Upper lobe of right lung (tissue), 1 donor: ENCODE measurements at places on chromosomes 16 and 17.
A peak's percentile ranks its signal among the peaks of the same experiment; 100 is the strongest.

GRCh38 chr17:67165201-67165600 lies 79.8 kb downstream of the HELZ start:
- DNase-seq = no peak

DNA sequence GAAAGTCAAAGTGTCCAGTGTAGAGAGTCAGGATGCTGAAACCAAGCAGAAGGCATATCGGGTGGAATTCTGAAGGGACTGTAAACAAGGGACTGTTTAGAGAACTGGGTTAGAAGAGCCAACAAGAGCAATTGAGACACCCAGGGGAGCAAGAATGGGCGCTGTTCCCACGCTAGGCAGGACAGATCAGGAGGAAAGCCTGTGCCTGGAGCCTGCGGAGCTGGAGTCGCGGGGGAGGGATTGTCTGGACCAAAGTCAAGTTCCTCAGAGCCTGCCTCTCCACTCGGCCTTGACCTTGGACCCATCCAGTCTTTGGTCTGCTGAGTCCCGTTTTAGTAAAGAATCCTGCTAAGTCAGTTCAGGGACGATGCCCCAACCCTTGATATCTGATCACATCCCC lies 14.7 kb upstream of the KLHL36 start:
- DNase-seq = peak; percentile 74

DNA sequence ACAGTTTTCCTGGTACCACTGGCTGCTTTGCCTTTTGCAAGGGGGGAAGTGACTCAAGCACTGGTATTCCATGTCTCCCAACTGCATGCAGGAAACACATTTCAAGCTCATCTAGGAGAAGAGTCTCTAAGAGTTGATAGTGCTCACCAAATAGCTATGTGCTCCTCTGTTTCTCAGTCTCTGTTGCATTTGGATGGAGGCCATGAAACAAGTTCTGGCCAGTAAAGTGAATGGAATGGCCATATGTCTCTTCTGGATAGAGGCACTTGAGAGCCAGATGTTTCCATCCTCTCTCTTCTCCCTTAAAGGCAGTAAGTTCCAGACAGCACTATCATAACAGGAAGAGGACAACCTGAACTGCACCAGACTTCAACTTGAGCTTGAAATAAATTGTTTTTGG lies 60.6 kb downstream of the C16orf82 start:
- no peak for DNase-seq

- no peak for DNase-seq
Observed at GRCh38 chr17:31051506-31051905, 43.3 kb upstream of the NF1 start.

- DNase-seq = no peak
Observed at GRCh38 chr17:9371019-9371418, 204.6 kb downstream of the STX8 start.

GRCh38 chr17:39462631-39463375 lies 1.5 kb downstream of the CDK12 start:
- peak; percentile 63 for DNase-seq

GRCh38 chr16:1762196-1762878 lies 9.0 kb downstream of the NME3 start:
- no peak for DNase-seq

DNA sequence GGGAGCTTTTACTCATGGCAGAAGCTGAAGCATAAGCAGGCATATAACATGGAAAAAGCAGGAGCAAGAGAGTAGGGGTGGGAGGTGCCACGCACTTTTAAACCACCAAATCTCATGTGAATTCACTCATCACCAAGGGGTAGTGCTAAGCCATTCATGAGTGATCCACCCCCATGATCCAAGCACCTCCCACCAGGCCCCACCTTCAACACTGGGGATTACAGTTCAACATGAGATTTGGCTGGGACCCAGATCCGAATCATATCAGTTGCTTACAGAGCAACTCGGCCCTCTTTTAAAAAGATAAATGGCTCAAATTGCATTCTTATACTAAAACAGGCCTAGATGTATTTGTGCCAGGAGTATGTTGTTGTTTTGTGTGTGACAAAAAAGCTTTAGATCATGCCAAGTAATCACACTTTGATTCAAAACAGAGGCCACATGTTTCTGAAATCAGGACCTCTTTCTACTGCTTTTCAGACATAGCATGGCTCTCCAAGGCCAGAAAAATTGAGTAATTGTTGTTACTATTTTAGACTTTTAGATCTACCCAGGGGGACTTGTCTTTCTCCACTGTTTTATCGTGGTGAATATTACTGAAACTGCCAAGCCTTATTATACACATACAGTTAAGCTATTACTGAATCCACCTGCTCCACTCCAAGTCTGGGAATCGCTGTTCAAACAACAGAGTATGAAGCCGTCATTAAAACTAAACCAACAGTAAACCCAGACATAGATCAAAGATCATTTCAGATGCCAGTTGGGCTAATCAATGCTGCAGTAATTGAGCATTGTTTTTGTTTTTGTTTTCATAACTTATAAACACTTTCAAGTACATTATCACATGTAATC lies 163.3 kb downstream of the KCNJ2 start:
- no peak for DNase-seq

DNA sequence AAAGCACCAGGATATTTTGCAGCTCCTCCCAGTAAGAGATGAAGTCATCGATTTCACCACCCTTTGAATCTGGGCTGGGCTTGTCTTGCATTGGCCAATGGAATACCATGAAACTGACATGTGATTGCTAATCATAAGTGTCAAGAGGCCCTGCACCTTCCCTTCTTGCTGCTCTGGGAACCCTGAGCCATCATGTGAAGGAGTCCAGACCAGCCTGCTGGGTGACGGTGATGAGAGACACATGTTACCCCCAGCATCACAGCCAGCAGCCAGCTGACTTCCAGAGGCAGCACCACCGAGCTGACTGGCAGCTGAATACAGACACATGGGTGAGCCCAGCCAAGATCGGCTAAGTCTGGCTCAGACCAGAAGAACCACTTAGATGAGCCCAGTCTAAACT lies 43.6 kb upstream of the CACNG4 start:
- DNase-seq = peak; percentile 30

DNA sequence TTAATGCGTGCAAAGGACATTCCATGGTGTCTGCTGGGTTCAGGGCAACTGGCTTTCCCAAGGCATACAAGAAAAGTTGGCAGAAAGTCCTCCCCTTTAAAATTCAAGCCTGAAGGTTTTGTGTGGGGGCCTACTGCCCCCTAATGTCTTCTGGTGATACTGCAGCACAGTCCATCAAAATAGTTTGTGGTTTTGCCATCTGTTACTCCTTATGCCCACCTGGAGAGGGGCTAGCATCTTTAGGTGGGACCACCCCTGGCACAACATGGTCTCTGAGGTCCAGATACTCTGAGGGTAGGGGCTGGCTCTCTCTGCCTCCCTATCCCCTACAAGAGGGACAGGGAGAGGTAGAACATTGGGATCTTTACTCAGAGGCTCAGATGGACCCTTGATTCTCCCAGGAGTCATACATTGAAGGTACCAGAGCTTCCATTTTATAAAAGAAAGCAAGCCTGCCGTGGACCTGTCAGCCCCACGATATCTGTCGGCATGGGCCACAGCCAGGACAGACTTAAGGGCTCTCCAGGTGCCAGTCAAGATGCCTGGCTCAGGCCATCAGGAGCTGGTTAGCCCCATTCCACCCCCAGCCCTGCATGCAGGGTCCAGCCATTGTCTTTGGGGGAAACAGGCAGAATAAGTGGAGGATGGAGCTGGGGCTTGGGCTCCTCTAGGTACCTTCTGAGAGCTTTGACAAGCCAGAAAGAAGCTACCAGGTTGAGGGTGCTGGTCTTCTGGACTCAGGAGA lies 6.3 kb downstream of the ESRP2 start:
- DNase-seq = no peak

- DNase-seq = no peak
Observed at GRCh38 chr17:45299361-45299760, 17.5 kb downstream of the MAP3K14 start.

- DNase-seq = no peak
Observed at GRCh38 chr16:50996166-50996829, 154.8 kb downstream of the SALL1 start.
